ENCODE measurements at places on chromosomes 11 and 22.

GRCh38 chr22:48365386-48365785 lies 1462.3 kb downstream of the BRD1 start:
- no peak for DNase-seq

GRCh38 chr11:2301631-2302305 lies at the start of the genes C11orf21 and TSPAN32:
C11orf21 (minus strand) TSS chr11:2301918; CDS start chr11:2301808, 110 bp downstream.
TSPAN32 (plus strand) TSS chr11:2302013; CDS start chr11:2302150, 137 bp downstream.
- no peak for DNase-seq

DNA sequence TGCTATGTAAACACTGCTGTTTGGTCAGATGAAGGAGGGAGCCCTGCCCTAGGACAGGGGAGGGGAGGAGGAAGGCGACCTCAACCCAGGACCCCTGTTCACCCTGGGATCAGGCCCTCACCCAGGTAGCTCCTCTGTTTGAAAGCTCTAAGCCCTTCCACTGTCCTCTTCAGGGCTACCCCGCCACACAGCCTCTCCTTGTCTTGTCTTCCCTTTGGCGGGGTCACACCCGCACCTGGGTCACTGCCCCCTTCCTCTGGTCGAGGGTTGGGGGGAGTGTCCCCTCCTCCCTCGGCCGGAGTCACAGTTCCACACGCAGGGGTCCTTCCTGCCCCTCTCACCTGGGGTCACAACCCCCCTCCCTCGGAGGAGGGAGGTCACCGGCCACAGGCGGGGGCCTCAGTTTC lies 463 bp upstream of the PTPMT1 start:
- DNase-seq = no peak

DNA sequence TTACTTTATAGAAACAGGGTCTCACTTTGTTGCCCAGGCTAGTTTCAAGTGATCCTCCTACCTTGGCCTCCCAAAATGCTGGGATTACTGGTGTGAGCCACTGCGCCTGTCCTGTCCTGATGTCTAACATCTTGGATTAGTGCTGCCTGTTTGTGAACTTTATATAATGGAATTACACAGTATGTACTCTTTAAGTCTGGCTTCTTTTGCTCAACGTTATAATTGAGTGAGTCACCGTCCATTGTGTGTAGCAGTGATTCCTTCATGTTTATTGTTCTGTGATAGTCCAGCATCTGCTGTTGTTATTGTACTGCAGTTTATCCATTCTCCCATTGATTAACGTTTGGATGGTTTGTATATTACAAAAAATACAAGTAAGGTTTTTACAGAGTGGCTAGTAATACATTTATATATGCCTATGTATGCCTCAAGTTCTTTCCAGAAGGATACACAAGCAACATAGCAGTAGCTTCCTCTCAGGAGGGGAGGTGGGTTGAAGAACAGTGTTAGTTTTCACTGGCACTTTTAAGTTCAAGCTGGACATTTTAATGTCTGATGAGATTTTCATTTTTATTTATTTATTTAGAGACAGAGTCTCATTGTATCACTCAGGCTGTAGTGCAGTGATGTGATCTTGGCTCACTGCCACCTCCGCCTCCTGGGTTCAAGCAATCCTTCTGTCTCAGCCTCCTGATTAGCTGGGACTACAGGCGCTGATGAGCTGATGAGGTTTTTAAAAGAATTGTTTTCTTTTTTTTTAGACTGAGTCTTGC lies 25.2 kb upstream of the MICALL1 start:
- no peak for DNase-seq

GRCh38 chr11:102283116-102283485 lies 34.2 kb upstream of the BIRC3 start:
- DNase-seq = no peak

- DNase-seq = no peak
Measured at GRCh38 chr22:46707827-46708570, 30.1 kb downstream of the CERK start.

DNA sequence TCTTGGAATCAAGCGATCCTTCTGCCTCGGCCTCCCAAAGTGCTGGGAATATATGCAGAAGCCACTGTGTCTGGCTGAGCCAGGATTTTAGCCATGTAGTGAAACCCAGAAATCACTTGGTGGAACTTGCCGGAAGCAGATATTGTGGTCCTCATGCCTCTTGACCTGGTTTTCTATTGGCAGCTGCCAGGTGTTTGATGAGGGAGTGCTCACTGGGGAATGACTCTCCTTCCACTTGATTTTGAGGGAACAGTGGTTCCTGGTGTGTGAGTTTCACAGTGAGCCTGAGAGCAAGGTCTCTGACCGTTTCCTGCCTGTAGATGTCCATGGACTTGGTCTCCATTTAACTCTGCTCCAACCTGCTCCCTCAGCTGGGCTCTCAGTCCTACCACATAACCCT lies 34.7 kb upstream of the ELF5 start:
- no peak for DNase-seq

DNA sequence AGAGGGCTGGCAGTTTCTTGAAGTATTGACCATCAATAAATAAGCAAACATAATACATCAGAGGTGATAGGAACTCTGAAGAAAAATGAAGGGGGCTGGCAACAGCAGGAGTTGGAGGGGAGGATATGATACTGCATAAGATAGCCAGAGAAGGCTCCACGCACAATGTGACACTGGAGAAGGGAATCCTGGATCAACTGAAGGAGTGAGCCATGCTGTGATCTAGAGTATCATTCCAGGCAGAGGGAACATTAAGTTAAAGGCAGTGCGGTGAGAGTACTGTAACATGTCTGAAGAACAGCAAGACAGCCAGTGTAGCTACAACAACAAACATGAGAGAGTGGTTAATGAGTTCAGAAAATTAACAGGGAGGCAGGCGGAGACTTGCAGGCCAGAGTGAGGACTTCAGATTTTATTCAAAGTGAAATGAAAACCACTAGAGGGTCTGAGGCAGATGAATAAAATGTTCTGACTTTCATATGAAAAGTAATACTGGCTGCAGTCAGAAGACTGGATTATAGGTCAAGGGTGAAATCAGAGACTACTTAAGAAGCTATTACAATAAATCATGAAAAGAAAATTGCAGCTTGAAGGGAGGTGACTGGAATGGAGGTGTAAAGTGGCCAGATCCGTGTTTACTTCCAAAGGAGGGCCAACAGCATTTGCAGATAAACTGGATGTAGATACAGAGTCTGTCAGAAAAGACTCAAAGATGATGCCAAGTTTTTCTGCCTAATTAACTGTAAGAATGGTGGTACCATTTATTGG lies 49.4 kb downstream of the RRAS2 start:
- no peak for DNase-seq

- DNase-seq = no peak
Measured at GRCh38 chr22:29726512-29727130, 6.8 kb downstream of the CABP7 start.

DNA sequence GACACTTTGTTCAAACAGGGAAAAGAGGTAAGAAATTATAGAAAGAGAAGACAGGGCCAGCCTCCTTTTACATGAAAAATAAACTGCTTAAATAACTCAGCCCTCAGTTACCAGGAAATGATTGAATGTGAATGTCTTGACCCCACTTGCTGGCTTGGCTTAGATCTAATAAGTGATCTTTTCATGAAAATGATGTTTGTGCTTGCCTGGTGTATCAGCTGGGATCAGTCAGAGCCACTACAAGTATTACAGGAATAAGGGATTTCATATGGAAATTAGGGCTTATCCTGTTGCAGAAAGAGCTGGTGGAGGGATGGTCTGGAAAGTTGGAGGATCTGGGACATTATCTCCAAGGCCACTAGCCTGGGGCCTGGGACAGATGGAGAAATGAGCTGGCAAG lies 51.8 kb downstream of the COMMD9 start:
- DNase-seq = no peak

GRCh38 chr11:1067812-1068496 lies 6.7 kb upstream of the MUC2 start:
- no peak for DNase-seq

GRCh38 chr11:120135838-120136237 lies 2.1 kb downstream of the TRIM29 start:
- no peak for DNase-seq

DNA sequence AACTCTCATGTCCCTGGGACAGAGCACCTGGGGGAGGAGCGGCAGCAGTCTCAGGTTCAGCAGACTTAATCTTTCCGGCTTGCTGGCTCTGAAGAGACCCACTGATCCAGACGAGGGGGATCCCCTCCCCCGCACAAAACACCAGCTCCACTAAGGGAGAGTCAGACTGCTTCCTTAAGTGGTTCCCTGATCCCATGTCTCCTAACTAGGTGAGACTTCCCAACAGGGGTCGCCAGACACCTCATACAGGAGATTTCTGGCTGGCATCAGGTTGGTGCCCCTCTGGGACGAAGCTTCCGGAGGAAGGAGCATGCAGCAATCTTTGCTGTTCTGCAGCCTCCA lies 157.2 kb upstream of the TMEM45B start:
- no peak for DNase-seq

DNA sequence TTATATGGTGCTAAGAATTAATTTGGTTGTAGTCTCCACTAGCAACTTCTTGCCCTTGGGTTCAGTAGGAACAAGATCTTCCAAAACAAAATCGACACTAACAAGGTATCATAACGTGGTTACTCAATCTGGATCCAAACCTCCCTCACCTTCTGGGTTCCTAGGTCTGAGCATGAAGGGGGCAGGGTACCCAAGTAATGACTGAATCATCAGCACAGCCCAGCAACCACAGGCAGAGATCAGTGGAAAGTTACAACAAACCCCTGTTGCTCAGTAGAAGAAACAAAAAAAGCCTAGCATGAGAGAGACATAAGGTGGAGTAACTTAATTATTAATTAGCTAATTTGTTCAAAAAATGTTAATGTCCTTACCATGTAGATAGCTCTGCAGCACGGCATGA lies 221.4 kb downstream of the BLID start:
- DNase-seq = no peak

DNA sequence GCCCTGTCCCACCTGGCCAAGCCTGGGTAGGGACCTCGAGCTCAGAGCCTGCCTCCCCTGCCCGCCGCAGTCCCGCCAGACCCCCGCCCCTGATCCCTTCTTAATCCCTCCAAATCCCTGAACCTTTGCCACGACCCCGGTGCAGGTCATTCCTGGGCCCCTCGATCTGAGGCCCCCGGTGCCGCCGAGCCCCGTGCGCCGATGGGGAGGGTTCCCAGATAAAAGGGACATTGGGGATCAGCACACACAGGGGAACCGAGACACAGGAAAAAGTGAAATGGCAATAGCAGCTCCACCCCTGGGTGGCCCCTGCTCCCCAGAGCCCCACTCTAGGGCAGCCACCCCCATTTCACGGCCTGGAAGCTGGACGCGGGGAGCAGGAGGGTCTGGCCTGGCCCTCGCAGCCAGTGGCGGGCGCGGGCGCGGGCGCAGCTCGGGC lies 1.3 kb upstream of the WNT7B start:
- no peak for DNase-seq

- DNase-seq = no peak
Measured at GRCh38 chr22:17824457-17824856, 50.2 kb upstream of the BID start.

GRCh38 chr11:350723-351255 lies 18.5 kb upstream of the B4GALNT4 start:
- no peak for DNase-seq

DNA sequence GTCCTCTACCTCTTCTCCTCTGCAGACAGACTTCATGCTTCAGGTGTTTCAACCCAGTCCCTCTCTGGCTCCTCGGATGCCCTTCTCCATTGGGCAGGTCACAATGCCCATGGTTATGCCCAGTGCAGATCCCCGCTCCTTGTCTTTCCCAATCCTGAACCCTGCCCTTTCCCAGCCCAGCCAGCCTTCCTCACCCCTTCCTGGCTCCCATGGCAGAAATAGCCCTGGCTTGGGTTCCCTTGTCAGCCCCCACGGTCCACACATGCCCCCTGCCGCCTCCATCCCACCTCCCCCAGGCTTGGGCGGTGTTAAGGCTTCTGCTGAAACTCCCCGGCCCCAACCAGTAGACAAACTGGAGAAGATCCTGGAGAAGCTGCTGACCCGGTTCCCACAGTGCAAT lies 9.3 kb upstream of the BACE1-AS start:
- DNase-seq = no peak

GRCh38 chr11:108538022-108538424 lies 39.8 kb upstream of the POGLUT3 start:
- DNase-seq = no peak

DNA sequence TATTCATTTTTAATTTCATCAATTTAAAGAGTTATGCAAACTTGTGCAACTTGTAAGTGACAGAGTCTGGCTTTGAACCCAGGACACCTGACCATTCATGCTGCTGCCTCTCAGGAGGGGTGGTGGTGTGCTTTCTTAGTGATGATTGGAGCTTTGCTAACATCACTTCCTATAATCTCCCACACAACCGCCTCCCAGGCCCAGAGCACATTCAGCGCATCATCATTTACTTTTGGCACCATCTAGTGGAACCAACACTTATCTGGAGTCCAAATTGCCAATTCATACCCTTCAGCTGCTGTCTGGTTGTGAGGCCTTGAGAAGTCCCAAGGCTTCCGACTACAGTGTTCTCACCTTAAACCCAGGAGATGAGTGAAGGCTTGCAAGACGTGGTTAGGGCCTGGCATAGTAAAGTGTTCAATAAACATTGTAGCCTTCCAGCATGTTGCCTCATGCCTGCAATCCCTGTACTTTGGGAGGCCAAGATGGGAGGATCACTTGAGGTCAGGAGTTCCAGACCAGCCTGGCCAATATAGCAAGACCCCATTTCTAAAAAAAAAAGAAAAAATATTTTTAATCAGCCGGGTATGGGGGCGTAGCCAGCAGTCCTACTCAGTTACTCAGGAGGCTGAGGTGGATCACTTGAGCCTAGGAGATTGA lies 1.1 kb upstream of the TTLL1 start:
- no peak for DNase-seq

GRCh38 chr11:84950569-84951270 lies 676.4 kb downstream of the DLG2 start:
- DNase-seq = no peak

- DNase-seq = no peak
Measured at GRCh38 chr11:68862421-68862820, 20.7 kb upstream of the CPT1A start.

DNA sequence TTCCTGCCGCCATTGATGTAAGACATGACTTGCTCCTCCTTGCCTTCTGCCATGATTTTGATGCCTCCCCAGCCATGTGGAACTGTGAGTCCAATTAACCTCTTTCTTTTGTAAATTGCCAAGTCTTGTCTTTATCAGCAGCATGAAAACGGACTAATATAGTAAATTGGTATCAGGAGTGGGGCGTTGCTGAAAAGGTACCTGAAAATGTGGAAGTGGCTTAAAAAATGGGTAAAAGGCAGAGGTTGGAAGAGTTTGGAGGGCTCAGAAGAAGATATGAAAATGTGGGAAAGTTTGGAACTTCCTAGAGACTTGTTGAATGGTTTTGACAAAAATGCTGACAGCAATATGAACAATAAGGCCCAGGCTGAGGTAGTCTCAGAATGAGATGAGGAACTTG lies 89.7 kb downstream of the RSF1 start:
- no peak for DNase-seq
